Amniotic stem cell (primary cell): ENCODE measurements at places on chromosomes 2 and 18.
A peak's percentile ranks its signal among the peaks of the same experiment; 100 is the strongest.

DNA sequence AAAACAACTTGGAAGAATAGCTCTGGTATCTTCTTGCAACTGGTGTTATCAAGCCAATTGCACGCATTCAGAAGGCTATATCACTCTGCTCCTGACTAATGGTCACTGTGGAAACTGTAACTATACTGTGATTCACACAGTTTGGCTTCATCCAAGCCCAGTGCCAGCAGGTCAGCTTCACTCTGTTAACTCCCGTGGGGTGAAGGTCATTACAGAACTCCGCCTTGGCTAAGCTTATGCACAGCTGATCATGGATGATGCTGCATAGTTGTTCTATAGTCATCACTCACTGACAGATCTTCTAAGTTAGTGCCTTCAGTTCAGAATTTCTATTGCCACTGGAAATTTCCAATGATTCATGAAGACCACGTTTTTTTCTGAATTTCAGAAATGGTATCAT lies 497.2 kb upstream of the NETO1 start:
- peak; percentile 56 for DNase-seq

DNA sequence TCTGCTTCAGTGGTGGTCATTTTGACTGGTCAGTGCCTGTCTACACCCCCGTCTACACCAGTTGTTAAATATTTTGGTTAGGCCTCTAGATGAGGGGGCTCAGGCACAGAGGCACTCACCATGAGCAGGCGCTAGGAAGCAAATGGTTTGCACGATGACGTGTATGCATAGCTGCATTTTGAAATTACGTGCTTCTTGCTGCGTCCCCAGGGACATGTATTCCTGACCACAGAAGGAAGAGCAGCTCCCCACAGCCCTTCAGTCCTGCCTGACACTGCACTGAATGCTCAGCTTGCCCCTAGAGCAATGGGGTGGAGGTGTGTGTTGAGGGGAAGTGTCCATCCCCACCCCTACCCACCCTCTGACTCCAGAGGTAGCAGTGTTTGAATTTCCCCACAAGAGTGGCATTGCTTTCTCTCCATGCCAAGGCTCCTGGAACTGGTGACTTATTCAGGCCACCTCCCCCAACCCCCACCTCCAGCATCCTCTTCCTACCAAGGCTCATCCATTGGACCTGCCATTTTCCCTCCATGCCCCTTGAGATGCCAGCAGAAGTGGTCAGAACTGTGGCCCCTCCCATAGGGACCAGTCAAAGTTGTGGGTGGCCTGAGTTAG lies 11.4 kb upstream of the ZAP70 start:
- no peak for DNase-seq

- no peak for DNase-seq
Observed at GRCh38 chr2:108922141-108922915, 66.7 kb downstream of the EDAR start.

GRCh38 chr2:237281836-237282306 lies 132.1 kb downstream of the COL6A3 start:
- DNase-seq = peak; percentile 63

DNA sequence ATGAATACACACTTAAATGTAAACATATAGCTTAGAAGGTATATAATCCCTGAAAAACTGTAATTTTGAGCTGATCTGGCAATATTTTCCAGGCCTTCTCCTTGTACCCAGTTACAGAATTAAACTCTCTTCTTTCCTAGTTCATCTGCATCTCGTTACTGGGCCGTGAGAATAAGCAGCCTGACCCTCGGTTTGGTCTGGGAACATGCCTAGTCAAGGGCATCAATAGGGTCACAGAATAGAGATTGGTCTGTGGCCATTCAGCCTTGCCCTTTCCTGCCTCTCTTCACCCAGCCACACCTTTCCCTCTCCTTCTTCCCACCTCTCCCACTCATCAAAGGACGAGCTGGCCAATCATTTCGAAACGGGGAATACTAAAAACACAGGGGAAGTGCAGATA lies 27.3 kb downstream of the SULT1C2 start:
- DNase-seq = no peak

DNA sequence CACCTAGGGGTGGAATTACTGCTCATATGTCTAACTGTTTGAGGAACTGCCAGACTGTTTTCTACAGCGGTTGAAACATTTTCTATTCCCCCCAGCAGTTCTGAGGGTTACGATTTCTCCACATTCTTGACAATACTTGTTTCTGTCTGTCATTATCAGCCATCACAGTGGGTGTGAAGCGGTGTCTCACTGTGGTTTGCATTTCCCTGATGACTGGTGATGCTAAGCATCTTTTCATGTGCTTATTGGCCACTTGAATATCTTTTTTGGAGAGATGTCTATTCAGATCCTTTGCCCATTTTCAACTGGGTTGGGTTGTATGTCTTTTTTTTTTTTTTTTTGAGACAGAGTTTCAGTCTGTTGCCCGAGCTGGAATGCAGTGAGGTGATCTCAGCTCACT lies 63.0 kb downstream of the ADNP2 start:
- DNase-seq = no peak

- peak; percentile 5 for DNase-seq
Observed at GRCh38 chr2:162333968-162334367, 10.0 kb upstream of the GCA start.

GRCh38 chr2:112646102-112646719 lies 472 bp downstream of the SLC20A1 start:
- DNase-seq = no peak

DNA sequence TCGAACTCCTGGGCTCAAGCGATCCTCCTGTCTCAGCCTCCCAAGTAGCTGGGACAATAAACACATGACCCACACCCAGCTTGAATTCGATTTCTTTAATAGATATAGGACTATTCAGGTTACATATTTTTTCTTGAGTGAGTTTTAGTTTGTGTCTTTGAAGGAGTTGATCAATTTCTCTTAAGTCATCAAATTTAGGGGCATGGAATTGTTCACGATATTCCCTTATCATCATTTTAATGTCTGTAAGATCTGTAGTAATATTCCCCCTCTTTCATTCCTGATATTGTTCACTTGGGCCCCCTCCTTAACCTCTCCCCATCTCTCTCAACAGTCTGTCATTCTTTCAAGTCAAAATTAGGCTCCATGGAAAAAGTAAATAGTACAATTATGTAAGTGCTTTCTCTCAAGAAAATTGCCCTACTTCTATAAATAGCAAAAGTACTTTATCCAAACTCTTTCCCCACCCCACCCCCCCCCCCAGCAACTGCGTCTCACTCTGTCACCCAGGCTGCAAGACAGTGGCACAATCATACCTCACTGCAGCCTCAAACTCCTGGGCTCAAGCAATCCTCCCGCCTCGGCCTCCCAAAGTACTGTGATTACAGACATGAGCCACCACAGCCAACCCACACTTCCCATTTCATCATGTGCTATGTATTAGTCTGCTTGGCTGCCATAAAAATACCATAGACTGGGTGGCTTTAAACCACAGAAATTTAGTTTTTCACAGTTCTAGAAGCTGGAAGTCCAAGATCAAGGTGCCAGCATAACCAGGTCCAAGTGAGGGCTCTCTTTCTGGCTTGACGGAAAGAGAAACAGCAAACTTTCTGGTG lies 20.1 kb downstream of the WDR33 start:
- no peak for DNase-seq

DNA sequence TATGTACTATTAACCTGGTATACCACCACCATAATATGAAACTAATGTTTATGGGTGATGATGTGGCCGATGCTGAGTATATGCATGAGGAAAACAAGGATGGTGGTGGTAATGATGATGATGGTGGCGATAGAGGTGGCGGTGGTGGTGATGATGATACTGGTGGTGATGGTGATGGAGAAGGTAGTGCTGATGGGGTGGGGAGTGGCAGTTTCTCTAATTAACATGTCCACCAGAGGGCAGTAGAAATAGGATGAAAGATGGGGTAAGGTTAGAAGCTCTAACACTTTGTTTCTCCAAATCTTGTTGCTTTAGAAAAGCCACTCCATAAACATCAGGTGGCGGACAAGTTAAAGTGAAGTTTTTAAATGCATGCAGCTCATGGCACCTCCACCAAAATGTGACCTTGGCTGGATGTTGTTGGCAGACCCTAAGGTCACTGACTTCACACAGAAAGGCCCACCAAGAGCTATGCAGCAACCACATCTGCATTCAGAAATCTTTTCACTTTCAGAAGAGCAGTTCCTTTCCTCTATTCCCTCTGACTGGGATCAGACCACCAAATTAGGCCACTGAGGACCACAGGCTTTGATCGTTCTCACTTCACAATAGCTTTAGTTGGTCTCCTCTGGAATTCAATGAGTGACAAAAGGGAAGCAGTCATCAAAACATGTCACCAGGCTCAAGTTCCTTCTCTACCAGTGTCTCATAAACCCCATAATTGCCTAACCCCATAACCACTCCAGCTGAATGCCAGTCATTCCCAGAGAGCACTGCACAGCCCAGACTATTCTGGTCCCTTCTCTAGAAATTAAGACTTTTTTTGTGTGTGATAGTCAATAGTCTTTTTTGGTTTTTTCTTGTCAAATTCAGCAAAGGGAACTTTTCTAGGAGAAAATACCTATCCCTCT lies 7.5 kb upstream of the BCL11A start:
- no peak for DNase-seq

DNA sequence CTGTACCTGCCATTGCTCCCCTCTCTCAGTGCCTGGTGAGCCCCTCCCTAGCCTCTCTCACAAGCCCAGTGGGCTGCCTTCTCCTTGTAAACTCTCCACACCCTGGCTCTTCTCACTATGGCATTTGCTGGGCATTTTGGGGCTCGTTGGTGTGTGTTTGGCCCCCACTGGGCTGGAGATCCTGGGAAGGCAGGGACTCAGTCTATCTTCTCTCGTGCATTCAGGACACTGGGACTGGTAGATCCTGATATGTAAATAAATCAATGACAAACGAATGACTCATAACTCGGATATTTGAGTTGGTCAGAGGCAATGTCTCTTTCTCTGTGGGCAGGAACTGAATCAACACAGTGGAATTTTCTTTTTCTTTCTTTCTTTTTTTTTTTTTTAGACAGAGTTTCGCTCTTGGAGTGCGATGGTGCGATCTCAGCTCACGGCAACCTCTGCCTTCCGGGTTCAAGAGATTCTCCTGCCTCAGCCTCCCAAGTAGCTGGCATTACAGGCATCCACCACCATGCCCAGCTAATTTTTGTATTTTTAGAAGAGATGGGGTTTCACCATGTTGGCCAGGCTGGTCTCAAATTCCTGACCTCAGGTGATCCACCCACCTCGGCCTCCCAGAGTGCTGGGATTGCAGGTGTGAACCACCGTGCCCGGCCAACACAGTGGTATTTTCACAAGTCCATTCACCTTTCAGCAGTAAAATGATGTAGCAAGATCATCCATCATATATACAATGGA lies 144.6 kb upstream of the SPRED2 start:
- peak; percentile 75 for DNase-seq

- no peak for DNase-seq
Observed at GRCh38 chr2:209757163-209757562, 14.5 kb upstream of the UNC80 start.
